ENCODE measurements at places on chromosomes 6 and 20.

- no peak for DNase-seq
Observed at GRCh38 chr6:8391934-8392333, 43.4 kb downstream of the SLC35B3 start.

GRCh38 chr20:50711113-50711825 lies 19.9 kb upstream of the RIPOR3 start:
- no peak for DNase-seq

- DNase-seq: no peak
Observed at GRCh38 chr6:166774292-166774691, 147.2 kb upstream of the RPS6KA2 start.

- no peak for DNase-seq
Observed at GRCh38 chr6:82298012-82298411, 50.5 kb upstream of the IBTK start.

- no peak for DNase-seq
Observed at GRCh38 chr6:13989496-13990144, 64.9 kb downstream of the RNF182 start.

DNA sequence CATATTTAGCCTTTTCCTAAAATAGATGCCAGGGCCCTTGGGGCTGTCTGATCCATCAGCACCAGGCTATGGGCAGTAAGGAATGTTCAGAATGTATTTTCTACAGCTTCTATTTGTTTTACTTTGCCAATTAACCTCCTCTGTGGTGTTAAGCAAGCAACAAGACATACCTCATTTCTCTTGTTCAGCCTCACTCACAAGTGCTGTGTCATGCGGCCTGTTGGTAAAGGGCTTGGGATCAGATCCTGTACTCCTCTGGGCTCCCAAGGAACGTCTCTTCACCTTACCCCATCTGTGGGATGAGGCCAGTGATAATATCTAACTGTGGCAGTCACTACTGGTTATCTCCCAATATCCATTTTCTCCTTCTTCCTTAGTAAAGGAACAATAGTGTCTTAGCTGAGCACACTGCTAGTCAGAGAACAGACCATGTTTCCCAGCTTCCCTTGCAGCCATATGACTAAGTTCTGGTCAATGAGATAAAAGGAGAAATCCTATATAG lies 7.0 kb upstream of the DSTN start:
- no peak for DNase-seq
